CD4-positive, alpha-beta T cell treated with Interleukin-15 for 4 hours (primary cell): ENCODE measurements at places on chromosomes 12 and 14.
A peak's percentile ranks its signal among the peaks of the same experiment; 100 is the strongest.

- no peak for DNase-seq
Observed at GRCh38 chr12:114400925-114401324, 5.0 kb downstream of the TBX5 start.

DNA sequence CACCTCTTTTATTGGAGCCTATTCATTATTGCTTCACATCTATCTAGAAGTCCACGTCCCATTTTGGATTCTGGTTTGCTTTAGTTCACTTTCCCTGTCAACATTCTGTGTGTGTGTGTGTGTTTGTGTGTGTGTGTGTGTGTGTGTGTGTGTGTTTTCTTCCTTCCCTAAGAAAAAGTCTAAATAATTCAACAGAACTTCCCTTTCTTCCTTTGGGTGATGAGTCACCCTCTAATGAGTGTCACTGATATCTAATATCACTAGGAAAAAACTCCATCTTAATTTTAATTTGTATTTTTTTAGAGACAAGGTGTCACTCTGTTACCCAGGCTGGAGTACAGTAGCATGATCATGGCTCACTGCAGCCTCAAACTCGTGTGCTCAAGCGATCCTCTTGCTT, 234.2 kb downstream of the TTC8 start:
- DNase-seq: no peak

DNA sequence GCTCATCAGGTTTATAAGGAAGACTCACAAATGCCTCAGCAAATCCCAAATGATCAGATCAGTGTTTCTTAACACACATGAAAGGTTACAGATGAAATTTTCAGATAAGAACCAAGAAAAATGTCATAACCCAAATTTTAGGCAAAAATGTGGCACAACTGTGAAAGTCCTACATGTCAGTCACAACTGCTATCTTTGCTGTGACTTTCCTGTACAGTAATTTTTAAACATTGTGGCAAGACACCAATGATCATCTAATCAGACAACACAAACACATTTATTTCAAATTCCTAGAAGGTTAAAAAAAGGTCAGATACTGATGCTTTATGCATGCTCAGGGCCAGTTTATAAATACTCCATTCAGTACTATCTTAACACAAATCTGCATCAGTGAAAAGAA, 31.1 kb downstream of the NUDT4 start:
- no peak for DNase-seq

GRCh38 chr14:75049731-75050201, 1.5 kb downstream of the MLH3 start:
- no peak for DNase-seq

GRCh38 chr12:108308395-108309085, 30.6 kb downstream of the CMKLR1 start:
- DNase-seq: no peak

DNA sequence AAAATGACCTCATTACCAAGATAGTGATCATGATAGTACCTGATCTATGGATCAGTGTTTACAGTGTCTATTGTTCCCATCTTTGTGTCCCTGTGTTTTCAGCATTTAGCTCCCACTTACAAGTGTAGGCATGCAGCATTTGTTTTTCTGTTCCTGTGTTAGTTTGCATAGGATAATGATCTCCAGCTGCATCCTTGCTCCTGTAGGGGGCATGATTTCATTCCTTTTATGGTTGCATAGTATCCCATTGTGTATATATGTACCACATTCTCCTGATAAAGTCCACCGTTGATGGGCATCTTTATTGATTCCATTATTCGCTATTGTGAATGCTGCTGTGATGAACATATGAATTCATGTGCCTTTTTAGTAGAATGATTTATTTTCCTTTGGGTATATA, 215.4 kb upstream of the NAV3 start:
- no peak for DNase-seq

GRCh38 chr12:106831699-106832098, 57.2 kb downstream of the RIC8B start:
- DNase-seq: no peak

- no peak for DNase-seq
Observed at GRCh38 chr12:82883394-82884355, 197.0 kb downstream of the TMTC2 start.

DNA sequence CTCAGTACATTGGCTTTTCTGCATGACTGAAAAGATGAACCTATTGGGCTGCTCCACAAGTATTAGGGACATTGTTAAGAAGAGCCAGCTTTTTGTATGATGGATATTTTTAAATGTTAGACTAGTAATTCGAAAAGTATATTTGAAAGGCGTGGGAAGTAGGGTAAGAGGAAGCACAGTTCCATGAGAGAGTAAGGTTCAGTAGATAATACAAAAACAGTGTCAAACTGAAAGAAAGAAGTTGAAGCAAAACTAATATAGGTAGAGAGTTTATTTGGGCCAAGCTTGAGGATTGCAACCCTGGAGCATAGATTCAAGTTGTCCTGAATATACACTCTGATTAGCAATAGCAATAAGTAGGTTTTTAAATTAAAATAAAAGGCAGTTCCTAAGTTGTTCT, 193.9 kb downstream of the RASSF9 start:
- DNase-seq: no peak

DNA sequence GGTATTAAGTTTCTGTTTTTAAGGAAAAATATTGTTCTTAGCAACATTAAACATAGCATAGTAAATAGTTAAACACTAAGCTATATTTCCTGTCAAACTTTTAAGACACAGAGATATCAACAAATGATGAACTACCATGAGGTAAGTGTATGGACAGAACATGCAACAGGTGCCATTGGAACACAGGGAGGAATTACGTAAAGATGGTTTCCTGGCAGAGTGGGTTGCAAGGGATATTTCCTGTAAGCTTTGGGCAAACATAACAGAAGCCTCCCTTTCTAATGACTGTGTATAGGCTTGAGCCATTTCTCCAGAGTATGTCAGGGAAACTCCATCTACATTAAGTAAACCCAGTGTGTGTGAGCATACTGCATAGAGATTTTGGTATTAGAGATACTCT, 31.7 kb upstream of the HELB start:
- DNase-seq: no peak

DNA sequence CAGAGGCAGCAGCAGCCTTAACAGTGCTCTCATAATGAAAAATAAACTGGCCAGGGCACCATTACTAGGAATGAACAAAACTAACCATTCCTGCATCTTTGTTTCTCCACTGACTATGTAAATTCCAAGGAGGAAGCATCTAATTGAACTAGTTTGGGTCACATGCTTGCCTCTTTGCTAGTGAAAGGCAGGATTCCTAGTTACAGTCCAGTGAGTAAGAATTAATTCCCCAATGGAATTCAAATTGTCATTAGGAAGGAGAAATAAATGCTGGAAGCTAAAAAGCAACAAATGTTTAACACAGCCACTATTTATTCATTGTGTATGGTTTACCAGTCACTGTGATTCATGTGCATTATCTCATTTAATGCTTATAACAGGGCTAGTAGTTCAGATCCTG, 316.0 kb downstream of the CCDC91 start:
- DNase-seq: no peak

DNA sequence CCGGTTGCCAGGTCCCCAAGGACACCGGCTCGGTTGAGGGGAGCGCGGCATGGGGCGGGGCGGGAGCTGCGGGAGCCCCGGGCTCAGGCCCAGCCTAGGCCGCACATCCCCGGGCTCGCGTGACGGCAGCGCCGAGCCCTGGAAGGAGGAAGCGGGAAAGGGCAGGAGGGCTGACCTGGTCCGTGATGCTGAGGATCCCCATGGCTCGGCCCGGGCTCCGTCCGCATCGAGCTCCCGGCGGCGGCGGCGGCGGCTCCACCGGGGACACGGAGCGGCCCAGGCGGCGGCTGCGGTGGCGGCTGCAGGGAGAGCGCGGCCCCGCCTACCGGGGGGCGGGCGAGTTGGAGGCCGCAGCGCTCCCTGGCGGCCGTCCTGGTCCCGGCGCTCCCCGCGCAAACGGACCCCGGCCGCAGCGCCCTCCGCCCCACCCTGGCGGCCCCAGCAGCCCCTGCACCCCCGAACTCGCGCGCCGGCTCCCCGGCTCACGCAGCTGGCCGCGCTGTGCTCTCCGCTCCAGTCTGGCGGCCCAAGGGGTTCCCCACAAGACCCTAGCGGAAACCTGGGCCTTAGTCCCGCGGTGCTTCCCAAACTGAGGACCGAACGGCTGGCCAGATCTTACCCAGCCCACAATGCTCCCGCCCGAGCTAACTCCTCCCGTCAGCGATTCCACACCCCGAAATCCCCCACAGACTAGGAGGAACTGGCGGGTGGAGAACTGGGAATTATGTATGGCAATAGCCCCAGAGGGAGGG, at the start of gene ANKRD52:
Gene ANKRD52 (minus strand): TSS at position 317 of the 752 bp plus-strand sequence. CDS start 115 bp downstream, at position 202.
- DNase-seq: peak; percentile 72

- DNase-seq: no peak
Observed at GRCh38 chr14:51208982-51209381, 31.1 kb upstream of the TMX1 start.

GRCh38 chr14:74836251-74836960, 39.5 kb downstream of the PROX2 start:
- DNase-seq: peak; percentile 52

DNA sequence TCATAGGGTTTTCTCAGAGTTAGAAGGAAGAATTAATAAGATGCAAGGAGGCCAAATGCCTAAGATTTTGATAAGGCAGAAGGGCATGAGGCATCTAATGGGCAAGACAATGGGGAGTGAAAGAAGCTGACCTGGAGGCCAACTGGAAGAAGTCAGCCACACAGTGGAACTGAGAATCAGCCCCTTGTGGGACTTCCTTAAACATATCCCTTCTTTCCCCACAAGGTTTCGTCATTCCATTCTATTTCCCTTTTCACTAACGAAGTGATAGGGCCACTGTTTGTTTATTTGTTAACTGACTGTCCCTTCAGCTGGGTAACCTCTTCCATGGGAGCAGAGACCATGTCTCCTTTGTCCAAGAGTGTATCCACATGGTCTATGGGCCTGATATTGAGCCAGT, 86.2 kb downstream of the HELB start:
- DNase-seq: no peak

DNA sequence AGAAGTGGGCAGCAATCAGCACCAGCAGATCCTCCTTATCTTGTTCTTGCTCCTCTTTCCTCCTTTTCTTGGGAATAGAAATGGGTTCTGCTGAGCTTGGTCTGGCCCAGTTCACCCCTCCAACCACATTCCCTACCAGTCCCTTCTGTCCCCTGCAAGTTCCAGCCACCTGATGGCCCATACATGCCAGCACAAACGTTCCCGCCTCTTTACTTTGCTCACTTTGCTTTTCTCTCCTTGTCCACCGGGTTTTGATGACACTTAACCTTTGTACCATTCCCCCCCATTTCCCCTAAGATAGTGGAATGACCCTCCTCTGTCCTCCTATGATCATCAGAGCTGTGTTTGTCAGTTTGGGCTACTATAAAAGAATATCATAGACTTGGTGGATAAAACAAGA, 23.4 kb upstream of the EML1 start:
- DNase-seq: no peak

GRCh38 chr12:98198261-98198982, 317.0 kb upstream of the TMPO start:
- DNase-seq: no peak

GRCh38 chr14:85195872-85196477, 334.0 kb upstream of the FLRT2 start:
- DNase-seq: no peak

- no peak for DNase-seq
Observed at GRCh38 chr12:42589465-42590329, at the start of gene PRICKLE1. TSS of gene PRICKLE1 (minus strand) at chr12:42589746. CDS start at chr12:42472516, 117,230 bp downstream.

GRCh38 chr12:107144990-107145389, 51.6 kb upstream of the CRY1 start:
- no peak for DNase-seq

DNA sequence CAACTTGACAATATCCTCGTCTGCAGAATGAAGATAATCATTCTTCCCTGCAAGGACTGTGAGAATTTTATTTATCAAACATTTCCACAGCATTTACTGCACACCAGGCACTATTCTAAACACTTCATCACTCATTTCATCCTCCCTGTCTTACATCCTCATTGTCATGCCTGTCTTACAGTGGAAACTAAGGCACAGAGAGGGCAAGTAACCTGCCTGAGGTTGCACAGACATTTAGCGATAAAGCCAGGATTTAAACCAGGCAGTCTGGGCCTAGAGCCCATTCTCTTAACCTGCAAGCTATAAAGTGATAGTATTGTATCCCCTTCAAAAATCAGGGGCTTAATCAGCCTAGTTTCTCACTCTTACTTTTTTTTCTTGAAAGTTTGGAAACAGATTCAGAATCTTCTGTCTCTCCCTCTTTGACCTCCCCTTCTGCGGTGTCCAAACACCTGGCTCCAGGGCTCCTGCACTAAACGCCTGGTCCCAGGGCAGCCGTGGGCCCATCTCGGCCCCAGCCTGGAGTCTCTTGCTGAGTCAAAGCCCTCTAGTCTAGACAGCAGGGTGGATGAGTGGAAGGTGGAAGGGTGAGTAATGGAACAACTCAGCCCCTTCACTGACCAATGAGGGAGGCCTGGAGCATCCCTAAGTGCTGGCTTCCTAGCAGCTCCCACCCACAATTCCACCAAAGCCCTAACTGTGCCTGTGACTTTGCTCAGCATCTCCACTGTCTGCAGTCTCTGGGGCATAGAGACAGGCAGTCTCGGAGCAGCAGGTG, 12.5 kb downstream of the ISM2 start:
- no peak for DNase-seq

GRCh38 chr12:87953256-87953860, 75.8 kb downstream of the C12orf50 start:
- DNase-seq: no peak

GRCh38 chr12:131642771-131643170, 68.1 kb upstream of the SFSWAP start:
- no peak for DNase-seq

GRCh38 chr14:81286574-81287370, 66.0 kb upstream of the GTF2A1 start:
- DNase-seq: no peak

GRCh38 chr12:96803969-96804368, 103.1 kb upstream of the NEDD1 start:
- no peak for DNase-seq

GRCh38 chr12:109435428-109436187, 41.5 kb downstream of the KCTD10 start:
- DNase-seq: no peak

DNA sequence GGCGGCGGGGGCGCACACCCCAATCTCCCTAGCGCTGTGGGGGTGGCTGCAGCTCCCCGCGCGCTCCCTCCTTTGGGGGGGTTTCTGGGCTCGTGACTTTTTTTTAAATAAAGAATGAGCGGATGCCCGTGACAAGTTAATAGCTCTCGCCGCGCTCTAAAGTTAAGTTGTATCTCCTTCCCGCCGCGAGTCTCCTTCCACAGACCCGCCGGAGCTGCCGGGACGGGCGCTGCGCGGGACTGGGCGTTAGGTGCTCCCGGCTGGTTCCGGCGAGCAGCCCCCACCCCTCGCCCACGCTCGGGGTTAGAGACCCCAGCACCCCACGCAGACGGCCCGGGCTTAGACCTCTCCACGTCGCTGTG, 82.6 kb upstream of the HMGA2 start:
- no peak for DNase-seq

- no peak for DNase-seq
Observed at GRCh38 chr14:49880267-49881064, 12.4 kb upstream of the ARF6 start.

DNA sequence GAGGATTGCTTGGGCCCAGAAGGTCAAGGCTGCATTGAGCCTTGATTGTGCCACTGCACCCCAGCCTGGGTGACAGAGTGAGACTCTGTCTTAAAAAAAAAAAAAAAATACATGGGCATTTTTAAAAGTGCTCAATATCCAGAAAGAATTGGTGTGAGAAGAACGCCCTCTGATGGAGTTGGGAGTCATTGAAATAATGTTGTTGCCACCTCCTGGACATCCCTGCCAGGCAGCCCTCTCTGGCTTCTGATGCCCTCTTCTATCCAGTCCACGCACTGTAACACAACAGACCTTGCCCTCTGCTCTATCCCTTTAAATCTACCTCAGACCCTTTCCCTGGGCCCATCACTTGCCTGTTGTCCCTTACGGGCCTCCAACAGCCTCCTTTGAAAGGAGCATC, 4.9 kb downstream of the PTGDR start:
- peak; percentile 55 for DNase-seq
